ENCODE measurements at places on chromosomes 12 and 14. TPM values are rescaled to one million over a fixed set of nuclear protein-coding genes. Genes with fewer than 3 reads are reported as not detected.

The CLEC4C gene
- not detected for total RNA-seq

The FAM186B gene
- 0.96 TPM for total RNA-seq

The ANO2 gene
- total RNA-seq = 5.0 TPM

The B4GALNT1 gene
- 2.6 TPM for total RNA-seq

The KITLG gene
- 18.4 TPM for total RNA-seq

The DNAH10 gene
- total RNA-seq = 0.33 TPM

The NELL2 gene
- 10.1 TPM for total RNA-seq

The SDS gene
- total RNA-seq = 0.80 TPM

The PYGL gene
- total RNA-seq = 53.6 TPM

The TAS2R19 gene
- total RNA-seq = 4.2 TPM

- no peak overlapping the region for H3K27ac ChIP-seq
- no peak overlapping the region for H3K4me3 ChIP-seq
- H3K36me3 ChIP-seq = no peaks in the 10 kb centered on the region
- no peaks in the 10 kb centered on the region for H3K27me3 ChIP-seq
- H3K4me1 ChIP-seq = no peaks in the 10 kb centered on the region
Measured at GRCh38 chr12:105469701-105470100, 139.2 kb downstream of the C12orf75 start.

GRCh38 chr12:49543914-49544815, 5.3 kb downstream of the KCNH3 start:
- H3K27me3 ChIP-seq = peaks cover 2% of the 10 kb centered on the region
- H3K4me1 ChIP-seq = no peaks in the 10 kb centered on the region
- no peak for DNase-seq
- no peak overlapping the region for H3K4me3 ChIP-seq
- no peaks in the 10 kb centered on the region for H3K36me3 ChIP-seq

- no peaks in the 10 kb centered on the region for H3K4me1 ChIP-seq
- no peak overlapping the region for H3K27ac ChIP-seq
- no peak for DNase-seq
Measured at GRCh38 chr12:104873374-104873773, 84.7 kb downstream of the SLC41A2 start.

DNA sequence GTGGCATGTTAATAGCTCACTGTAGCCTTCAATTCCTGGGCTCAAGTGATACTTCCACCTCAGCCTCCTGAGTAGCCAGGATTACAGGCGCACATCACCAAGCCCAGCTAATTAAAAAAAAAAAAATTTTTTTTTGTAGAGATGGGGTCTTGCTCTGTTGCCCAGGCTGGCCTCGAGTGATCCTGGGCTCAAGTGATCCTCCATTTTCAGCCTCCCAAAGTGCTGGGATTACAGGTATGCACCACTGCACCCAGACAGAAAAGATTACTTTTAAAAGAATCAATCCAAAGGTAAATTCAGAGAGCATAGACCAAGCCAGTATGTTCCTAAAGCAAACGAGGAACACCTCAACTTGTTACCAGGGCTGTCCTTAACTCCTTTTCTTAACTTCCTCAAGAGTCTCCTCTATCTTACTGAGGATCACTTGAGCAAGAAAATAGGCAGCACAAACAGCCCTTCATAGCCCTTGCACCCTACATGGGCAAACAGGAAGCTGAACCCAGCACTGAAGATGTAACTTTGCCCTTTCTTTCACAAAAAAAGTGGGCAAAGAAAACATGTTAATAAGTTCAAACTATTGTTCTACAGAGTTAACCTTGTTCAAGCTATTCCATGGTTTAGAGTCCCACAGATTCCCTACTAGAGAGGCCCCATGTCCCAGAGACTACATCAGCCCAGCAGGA, 11.3 kb downstream of the CS start:
- H3K27ac ChIP-seq = no peak overlapping the region
- H3K27me3 ChIP-seq = no peaks in the 10 kb centered on the region
- no peak for DNase-seq
- H3K36me3 ChIP-seq = no peaks in the 10 kb centered on the region

- peak overlapping the region; percentile 52 for H3K27ac ChIP-seq
- no peaks in the 10 kb centered on the region for H3K4me1 ChIP-seq
- H3K36me3 ChIP-seq = no peaks in the 10 kb centered on the region
- H3K4me3 ChIP-seq = no peak overlapping the region
Measured at GRCh38 chr12:68749861-68750260, 3.9 kb downstream of the SLC35E3 start.

GRCh38 chr12:91225316-91225715, 42.7 kb upstream of the DCN start:
- no peaks in the 10 kb centered on the region for H3K36me3 ChIP-seq
- no peak for DNase-seq
- no peaks in the 10 kb centered on the region for H3K4me1 ChIP-seq
- no peak overlapping the region for H3K4me3 ChIP-seq

- H3K27ac ChIP-seq = peak within 1 kb of the TSS; percentile 86
- H3K4me3 ChIP-seq = peak within 1 kb of the TSS; percentile 70
- DNase-seq = no peak
- H3K4me1 ChIP-seq = no peaks in the 10 kb centered on the region
- H3K27me3 ChIP-seq = no peaks in the 10 kb centered on the region
Measured at GRCh38 chr12:123533672-123534643, at the start of gene RILPL1. RILPL1 (minus strand) TSS chr12:123533719; CDS start chr12:123533482, 237 bp downstream.

GRCh38 chr14:25484906-25485305, 435.0 kb upstream of the STXBP6 start:
- no peaks in the 10 kb centered on the region for H3K27me3 ChIP-seq
- no peak overlapping the region for H3K27ac ChIP-seq
- no peak overlapping the region for H3K4me3 ChIP-seq

- no peaks in the 10 kb centered on the region for H3K27me3 ChIP-seq
- H3K36me3 ChIP-seq = no peaks in the 10 kb centered on the region
- DNase-seq = no peak
Measured at GRCh38 chr14:101333335-101334280, 227.7 kb upstream of the DIO3 start.

- no peaks in the 10 kb centered on the region for H3K4me1 ChIP-seq
- DNase-seq = peak; percentile 79
- H3K27me3 ChIP-seq = no peaks in the 10 kb centered on the region
- no peaks in the 10 kb centered on the region for H3K36me3 ChIP-seq
- H3K27ac ChIP-seq = peak within 1 kb of the TSS; percentile 96
- H3K4me3 ChIP-seq = peak within 1 kb of the TSS; percentile 85
Measured at GRCh38 chr12:57111031-57111734, at the start of gene STAT6. STAT6 (minus strand) TSS chr12:57111362; CDS start chr12:57108278, 3,084 bp downstream.

DNA sequence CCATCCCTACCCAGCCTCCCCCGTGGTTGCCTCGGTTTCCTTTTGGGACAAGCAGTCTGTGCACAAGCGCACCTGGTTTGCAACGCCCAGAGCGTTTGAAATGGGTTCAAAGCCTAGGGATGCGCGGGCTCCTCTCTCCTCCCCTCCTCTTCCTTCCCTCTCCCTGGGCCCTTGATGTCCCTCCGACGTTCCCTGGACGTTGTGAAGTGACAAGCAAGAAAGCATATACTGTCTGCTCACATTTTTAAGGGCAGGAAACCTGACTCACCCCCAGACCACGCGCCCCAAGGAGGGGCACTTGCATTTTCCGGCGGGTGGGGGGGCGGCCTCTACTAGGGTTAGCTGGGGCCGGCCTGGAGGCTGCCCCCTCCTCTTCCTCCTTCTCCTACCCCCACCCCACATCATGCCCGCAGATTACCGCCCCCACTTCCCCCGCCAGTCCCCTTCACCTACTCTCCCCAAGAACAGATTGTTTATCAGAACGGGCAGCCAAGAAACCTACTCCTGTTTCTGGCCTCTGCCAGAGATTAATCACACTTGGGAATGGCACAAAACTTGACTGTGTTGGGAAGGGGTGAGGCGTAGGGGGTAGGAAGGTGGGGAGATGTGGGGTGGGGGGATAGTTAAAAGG, 9.5 kb upstream of the IRF2BPL start:
- H3K4me1 ChIP-seq = peaks cover 56% of the 10 kb centered on the region
- DNase-seq = no peak
- H3K36me3 ChIP-seq = no peaks in the 10 kb centered on the region
- no peaks in the 10 kb centered on the region for H3K27me3 ChIP-seq

GRCh38 chr14:96191841-96192462, 12.7 kb upstream of the BDKRB2 start:
- H3K4me1 ChIP-seq = no peaks in the 10 kb centered on the region
- no peak overlapping the region for H3K4me3 ChIP-seq
- no peaks in the 10 kb centered on the region for H3K36me3 ChIP-seq
- no peak overlapping the region for H3K27ac ChIP-seq

GRCh38 chr14:101843665-101844064, 82.2 kb downstream of the PPP2R5C start:
- no peak for DNase-seq
- H3K4me3 ChIP-seq = no peak overlapping the region
- no peaks in the 10 kb centered on the region for H3K36me3 ChIP-seq
- H3K4me1 ChIP-seq = no peaks in the 10 kb centered on the region

DNA sequence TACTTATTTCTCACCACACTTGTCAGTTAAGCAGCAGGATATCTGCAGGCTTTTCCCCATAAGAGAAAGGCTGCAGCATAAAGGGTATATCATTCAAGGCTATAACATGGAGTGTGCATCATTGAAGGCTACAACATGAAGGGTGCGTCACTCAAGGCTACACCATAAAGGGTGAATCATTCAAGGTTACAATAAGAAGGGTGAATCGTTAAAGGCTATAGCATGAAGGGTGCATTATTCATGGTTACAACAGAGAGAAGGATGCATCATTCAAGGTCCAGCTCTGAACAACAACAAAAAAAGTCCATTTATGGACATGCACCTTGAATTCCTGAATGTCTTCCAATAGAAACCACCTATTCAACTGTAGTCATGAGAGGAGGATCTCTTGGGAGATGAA, 32.8 kb upstream of the LUM start:
- no peak overlapping the region for H3K4me3 ChIP-seq
- H3K27me3 ChIP-seq = no peaks in the 10 kb centered on the region
- no peak overlapping the region for H3K27ac ChIP-seq
- no peaks in the 10 kb centered on the region for H3K4me1 ChIP-seq

DNA sequence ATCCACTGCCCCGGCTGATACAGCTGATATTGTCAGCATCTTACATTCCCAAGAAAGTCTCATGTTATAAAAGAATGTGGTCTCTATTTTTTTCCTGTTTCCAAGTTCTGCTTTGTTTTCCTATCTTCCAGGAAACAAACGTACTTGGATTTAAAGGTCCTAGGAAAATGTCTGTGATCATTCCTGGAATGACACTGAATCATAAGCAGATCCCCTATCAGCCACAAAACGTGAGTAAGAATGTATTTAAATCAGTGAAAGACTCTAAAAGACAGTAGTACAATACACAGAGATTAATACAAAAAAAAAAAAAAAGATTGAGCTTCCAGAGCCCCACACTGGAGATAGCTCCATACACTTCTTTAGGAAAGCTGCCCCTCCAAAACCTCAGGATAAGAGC, 21.7 kb upstream of the TEAD4 start:
- H3K4me1 ChIP-seq = no peaks in the 10 kb centered on the region
- DNase-seq = no peak
- H3K36me3 ChIP-seq = no peaks in the 10 kb centered on the region
- no peak overlapping the region for H3K4me3 ChIP-seq
- H3K27me3 ChIP-seq = no peaks in the 10 kb centered on the region

- H3K36me3 ChIP-seq = no peaks in the 10 kb centered on the region
- no peak overlapping the region for H3K27ac ChIP-seq
- no peak overlapping the region for H3K4me3 ChIP-seq
- no peaks in the 10 kb centered on the region for H3K4me1 ChIP-seq
Measured at GRCh38 chr14:83463500-83464098, 1929.9 kb upstream of the SEL1L start.

- H3K27me3 ChIP-seq = no peaks in the 10 kb centered on the region
- no peak overlapping the region for H3K4me3 ChIP-seq
- H3K27ac ChIP-seq = no peak overlapping the region
Measured at GRCh38 chr14:105010891-105011291, 10.0 kb downstream of the CDCA4 start.

- H3K27me3 ChIP-seq = no peaks in the 10 kb centered on the region
- H3K4me1 ChIP-seq = peaks cover 4% of the 10 kb centered on the region
- H3K4me3 ChIP-seq = no peak overlapping the region
- no peaks in the 10 kb centered on the region for H3K36me3 ChIP-seq
Measured at GRCh38 chr12:108670066-108670631, 36.5 kb upstream of the SELPLG start.

DNA sequence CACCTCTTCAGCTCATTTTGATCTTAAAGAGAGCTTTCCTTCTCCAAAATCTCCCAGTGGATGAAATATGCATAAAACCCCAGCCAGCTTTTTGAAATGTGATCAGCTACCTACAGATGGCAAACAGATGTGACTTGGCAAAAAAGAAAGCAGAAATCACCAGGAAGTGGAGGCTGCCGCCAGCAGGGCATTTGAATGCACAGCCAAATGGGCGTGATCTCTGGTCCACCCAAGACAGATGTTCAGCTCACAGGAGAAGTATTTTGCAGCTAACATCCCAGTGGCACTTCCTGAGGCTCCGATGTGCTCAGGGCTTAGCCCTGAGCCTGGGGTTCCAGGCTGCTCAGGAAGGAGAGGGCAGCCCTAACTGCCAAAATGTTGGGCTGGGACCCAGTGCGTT, 78.3 kb downstream of the LGMN start:
- no peaks in the 10 kb centered on the region for H3K4me1 ChIP-seq
- no peak for DNase-seq
- no peaks in the 10 kb centered on the region for H3K27me3 ChIP-seq
- H3K4me3 ChIP-seq = no peak overlapping the region

GRCh38 chr12:50927356-50927755, 25.0 kb upstream of the HIGD1C start:
- H3K36me3 ChIP-seq = no peaks in the 10 kb centered on the region
- peak overlapping the region; percentile 60 for H3K27ac ChIP-seq
- H3K27me3 ChIP-seq = no peaks in the 10 kb centered on the region

GRCh38 chr12:54991991-54992375, 7.4 kb upstream of the TESPA1 start:
- no peaks in the 10 kb centered on the region for H3K4me1 ChIP-seq
- DNase-seq = no peak
- no peak overlapping the region for H3K27ac ChIP-seq

DNA sequence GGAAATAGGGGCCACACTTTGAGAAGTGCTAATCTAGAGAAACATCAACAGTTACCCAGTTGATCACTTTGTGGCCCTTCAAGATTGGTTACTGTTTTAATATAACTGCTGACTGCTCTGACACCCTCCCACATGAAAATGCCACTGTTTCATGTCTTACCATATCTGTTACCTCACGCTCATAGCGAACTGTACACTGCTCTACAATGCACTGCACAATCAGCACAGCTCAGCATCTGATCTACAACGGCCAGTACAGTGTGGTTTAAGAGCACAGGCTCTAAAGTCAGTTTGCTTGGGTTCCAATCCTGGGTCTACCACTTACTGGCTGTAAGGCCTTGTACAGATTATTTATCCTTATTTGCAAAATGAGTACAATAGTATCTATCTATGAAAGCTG, 39.1 kb downstream of the SPPL3 start:
- H3K27ac ChIP-seq = no peak overlapping the region
- no peaks in the 10 kb centered on the region for H3K4me1 ChIP-seq
- no peaks in the 10 kb centered on the region for H3K27me3 ChIP-seq
- no peak for DNase-seq
- H3K36me3 ChIP-seq = no peaks in the 10 kb centered on the region

DNA sequence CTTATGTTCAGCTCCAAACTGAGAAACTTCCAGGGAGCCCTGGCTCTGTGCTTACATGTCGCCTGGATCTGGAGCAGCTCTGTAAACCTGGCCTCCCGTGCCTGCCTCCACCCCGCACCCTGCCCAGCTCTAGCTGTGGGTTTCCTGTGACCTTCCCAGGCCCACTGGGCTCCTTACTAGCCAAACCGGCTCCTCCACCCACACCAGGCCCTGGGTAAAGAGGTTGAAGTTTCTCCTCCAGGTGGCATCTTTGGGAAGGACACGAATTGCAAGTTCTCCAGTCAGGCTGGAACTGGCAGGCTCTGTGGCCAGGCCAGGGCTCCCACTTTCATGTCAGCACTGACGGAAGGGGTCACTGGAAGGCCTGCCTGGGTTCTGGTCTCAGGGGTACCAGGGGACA, 60.9 kb upstream of the ZFP36L1 start:
- H3K36me3 ChIP-seq = no peaks in the 10 kb centered on the region
- peak overlapping the region; percentile 75 for H3K27ac ChIP-seq
- no peak overlapping the region for H3K4me3 ChIP-seq
- H3K4me1 ChIP-seq = no peaks in the 10 kb centered on the region
- no peak for DNase-seq
